ENCODE measurements at places on chromosomes 13 and 19.

DNA sequence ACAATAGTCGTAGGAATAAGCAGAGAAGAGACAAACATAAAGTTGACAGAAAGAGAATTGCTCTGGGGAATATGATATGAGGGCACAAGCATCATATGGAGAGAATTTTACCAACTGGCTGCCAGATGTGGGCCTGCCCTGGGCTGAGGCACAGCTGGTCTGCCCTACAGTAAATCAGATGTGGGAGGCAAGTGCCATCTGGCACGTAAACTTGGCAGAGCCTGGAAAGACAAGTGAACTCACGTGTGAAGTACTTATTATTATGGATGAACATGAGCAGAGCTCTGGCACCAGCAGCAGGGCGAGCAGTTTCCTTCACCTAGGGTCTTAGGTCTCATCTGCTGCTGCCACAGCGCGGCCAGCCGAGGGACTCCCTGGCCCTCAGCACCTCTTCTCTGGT is 20.6 kb downstream of the PCDH8 start:
- no peak for DNase-seq

GRCh38 chr19:29092712-29093552 is 120.0 kb downstream of the UQCRFS1 start:
- no peak for DNase-seq

GRCh38 chr13:88217883-88218282 is 546.7 kb downstream of the SLITRK5 start:
- no peak for DNase-seq

- no peak for DNase-seq
Measured at GRCh38 chr13:79108914-79109643, 297.0 kb downstream of the RBM26 start.

DNA sequence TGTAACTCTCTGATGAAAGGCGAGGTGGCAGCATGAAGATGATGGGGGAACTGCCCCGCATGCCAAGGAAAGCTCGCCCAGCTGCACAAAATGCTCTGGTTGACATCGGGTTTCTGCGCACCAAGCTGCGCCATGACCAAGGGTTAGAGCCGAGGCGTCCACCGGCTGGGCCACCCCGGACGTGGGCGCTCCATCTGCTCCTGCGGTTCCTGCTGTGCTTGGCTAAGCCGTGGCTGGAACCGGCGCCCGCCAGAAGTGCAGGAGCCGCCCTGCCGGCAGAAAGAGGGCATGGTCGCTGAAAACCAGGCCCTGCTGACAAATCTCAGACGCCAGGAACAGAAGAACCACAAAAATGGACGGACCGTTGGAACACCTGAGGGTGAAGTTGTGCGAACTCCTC is 57.9 kb downstream of the ZNF100 start:
- DNase-seq, result no peak

DNA sequence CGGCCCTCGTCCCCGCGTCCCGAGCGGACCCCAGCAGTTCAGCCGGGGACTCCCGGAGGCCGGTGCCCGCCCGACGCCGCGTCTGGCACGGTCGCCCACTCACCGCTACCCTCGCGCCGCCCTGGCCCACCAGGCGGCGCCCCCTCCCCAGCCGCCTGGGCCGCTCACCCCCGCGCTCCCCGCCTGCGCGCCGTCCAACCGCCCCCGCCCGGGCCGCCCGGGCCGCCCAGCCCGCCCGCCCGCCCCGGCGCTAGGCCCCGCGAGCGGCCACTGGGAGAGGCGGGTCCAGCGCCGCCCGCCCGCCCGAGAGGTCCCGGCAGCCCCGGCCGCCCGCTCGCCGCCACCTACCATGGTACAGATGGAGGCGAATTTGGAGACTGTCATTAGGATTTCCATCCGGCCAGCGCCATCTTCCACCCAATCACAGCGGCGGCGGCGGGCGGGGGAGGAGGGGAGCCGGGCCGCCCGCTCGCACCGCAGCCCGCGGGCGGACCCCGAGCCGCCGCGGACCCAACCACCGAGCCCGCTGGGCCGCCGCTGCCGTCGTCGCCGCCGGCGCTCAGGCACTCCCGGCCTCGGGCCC is at the start of gene USP12:
Gene USP12, minus strand, starts transcription at position 568 of the 583 bp plus-strand sequence. Its CDS starts 172 bp downstream, at position 396.
- peak; percentile 54 for DNase-seq

GRCh38 chr13:30735025-30735871 is at the start of gene ALOX5AP:
Gene ALOX5AP (plus strand): TSS chr13:30735543. CDS start chr13:30735606, 63 bp downstream.
- DNase-seq, result no peak

GRCh38 chr13:111662895-111663294 is 342.5 kb downstream of the TEX29 start:
- no peak for DNase-seq

GRCh38 chr13:43000676-43001075 is 8.6 kb upstream of the EPSTI1 start:
- no peak for DNase-seq

GRCh38 chr13:105144020-105144419 is 1391.4 kb downstream of the EFNB2 start:
- no peak for DNase-seq

DNA sequence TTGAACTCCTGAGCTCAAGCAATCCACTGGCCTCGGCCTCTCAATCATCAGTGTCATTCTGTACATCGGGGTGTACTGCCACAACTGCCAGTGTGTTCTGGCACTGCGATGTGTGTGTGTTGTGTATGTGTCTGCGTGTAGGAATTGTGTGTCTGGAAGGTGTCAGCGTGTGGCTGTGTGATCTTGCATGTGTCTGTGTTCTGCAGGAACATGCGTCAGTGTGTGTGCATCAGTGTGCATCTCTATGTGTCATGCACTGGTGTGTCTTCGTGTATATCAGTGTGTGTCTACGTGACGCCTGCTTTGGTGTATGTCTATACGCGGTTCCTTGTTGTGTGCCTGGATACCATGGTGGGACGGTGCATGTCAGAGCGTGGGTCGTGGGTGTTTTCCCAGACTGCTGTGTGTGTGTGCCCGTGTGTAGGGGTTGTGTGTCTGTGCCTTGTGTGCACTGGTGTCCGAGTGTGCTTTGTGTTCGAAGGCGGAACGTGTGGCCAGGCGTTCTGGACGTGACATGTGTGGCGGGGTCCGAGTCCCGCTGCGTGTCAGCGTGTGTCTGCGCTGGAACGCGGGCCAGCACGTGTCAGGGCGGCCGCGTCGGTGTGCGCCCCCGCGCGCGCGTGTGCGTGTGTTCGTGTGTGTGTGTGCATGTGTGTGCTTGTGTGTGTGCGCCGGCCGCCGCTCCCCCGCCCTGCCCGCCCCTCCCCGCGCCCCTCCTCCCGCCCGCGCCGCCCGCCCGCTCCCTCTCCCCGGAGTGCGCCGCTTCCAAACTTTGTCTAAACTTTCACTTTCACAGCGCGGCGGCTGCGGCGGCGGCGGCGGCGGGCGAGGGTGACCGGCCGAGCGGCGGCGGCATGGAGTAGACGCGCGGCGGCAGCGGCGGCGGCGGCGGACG is at the start of gene NFIX:
Gene NFIX, plus strand, starts transcription at position 775 of the 895 bp plus-strand sequence. CDS start 363 bp downstream, outside the sequence.
- peak; percentile 66 for DNase-seq

DNA sequence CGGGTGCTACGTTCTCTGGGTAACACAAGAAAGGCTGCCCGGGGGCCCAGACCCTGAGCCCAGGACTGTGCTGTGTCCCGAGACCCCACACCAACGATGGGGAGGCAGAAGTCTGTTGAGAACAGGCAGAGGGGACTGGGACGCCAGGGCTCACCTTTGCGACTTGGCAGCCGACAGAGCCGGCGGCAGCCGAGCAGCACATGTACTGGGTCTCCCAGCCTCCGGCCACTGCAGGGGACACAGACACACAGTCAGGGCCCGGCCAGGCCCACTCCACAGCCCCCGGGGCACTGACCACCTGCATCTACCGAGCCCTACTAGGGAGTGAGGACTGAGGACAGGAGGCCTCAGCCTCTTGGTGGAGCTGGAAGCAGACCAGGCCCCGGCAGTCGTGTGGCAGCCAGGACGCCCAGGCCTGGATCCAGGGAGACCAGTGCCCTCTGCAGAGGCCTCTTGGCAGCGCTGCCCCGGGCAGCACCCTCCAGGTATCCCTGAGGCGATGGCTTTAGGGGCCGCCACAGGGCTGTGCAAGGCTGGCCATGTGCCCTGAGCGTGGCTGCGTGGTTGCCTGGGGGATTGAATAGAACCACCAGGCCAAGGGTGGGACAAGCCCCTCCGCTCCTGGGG is 5.6 kb upstream of the ATP8B3 start:
- DNase-seq, result no peak

DNA sequence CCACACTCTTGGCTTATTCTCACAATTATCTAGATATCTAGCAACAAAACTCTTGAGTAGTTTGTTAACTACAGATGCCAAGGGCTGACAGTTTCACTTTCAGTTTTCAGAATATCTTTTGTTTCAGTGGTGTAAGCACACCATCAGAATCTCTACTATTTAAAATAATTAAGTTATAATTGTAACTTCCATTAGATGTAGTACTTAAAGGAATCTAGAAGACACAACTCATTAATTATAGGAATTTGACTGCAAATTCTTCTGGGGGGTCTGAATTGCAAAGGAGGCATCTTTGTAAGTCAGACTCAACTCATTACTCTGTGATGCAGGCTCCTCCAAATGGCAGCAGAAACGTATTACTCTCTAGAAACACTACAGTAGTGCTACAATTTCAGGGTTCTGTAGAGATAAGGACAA is 44.9 kb upstream of the USPL1 start:
- DNase-seq, result no peak

DNA sequence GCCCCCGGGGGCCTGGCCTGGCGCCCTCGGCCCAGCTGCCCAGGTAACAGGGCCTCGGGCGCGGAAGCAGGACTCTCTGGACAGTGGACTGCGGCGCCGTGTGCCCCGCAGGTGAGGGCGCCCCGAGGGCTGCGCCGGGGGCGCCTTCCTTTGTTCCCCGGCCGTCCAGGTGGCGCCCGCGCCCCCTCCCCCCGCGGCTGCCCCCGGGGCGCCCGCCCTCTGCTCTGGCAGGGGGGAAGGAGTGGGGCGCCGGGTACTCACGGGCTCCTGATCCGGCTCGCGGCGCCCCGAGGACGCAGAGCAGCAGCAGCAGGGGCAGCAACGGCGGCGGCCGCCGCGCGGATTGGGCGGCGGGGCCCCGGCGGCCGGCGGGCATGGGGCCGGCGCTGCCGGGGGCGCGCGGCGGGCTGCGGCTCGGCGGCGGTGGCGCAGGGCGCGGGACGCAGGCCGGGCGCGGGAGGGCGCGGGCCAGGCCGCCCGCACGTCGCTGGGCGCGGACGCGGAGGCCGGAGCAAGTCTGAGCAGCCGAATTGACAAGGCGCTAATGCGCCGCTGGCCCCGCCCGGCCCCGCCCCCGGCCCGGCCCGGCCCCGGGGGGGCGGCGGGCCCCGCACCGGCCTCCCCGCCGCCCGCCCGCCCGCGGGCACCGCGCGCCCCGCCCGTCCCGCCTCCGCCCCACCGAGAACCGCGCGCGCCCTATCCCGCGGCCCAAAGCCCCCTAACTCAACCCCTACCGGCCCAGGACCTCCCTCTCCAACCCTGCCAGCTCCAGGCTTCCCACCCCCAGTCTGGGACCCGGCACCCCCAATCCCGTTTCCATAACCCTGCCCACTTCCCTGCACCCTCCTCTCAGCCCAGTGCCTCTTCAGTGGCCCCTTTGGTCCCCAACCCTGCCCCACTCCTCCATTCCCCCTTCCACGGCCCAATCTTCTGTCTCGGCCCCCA is at the start of gene CRLF1:
Gene CRLF1, minus strand, starts transcription at position 519 of the 945 bp plus-strand sequence. Its CDS starts 143 bp downstream, at position 376.
- DNase-seq, result no peak

DNA sequence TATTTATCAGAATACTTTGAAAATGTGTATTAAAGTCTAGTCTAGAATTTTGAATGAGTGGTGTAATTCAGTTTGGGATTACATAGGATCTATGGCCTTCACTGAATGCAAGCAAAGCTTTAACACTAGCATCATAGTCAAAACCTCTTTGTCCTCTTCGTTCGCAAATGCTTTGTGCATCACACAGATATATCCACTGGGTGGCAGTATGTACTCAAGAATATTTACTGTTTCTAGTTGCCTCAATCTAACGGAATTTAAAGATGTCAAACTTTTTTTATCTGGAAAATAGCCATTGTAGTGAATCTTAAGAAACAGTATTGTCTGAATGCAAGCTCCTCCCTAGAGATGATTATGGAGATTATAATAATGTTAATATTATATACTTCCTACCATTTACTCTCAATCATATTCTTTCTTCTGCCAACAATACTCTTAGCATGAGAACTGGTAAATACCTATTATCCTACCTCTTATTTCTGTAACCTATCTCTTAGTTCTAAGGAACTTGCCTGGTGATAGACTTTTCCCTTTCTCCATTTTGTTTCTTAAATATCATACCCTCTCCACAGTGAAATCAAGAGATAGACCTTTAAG is 25.8 kb downstream of the LACC1 start:
- DNase-seq, result peak; percentile 23

- DNase-seq, result no peak
Measured at GRCh38 chr13:85806553-85807175, 7.4 kb upstream of the SLITRK6 start.

DNA sequence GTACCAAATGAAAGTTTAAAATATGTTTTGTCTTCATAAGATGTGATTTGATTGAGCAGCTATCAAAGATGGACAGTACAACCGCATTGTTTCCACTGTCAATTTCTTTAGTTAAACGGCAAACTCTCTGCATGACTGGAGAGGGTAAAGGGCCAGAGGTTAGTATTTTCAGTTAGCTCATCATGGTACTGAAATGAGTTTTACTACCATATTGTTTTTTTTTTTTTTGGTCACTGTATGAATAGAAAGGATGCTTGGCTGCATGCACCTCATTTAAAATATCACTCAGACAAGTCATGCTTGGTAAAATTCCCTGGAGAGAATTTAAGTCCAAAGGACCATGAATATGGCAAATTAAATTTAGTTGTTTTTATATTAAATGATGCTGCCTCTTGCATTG is 942.1 kb upstream of the SPRY2 start:
- no peak for DNase-seq

- DNase-seq, result no peak
Measured at GRCh38 chr13:80360453-80360800, 19.5 kb upstream of the SPRY2 start.

DNA sequence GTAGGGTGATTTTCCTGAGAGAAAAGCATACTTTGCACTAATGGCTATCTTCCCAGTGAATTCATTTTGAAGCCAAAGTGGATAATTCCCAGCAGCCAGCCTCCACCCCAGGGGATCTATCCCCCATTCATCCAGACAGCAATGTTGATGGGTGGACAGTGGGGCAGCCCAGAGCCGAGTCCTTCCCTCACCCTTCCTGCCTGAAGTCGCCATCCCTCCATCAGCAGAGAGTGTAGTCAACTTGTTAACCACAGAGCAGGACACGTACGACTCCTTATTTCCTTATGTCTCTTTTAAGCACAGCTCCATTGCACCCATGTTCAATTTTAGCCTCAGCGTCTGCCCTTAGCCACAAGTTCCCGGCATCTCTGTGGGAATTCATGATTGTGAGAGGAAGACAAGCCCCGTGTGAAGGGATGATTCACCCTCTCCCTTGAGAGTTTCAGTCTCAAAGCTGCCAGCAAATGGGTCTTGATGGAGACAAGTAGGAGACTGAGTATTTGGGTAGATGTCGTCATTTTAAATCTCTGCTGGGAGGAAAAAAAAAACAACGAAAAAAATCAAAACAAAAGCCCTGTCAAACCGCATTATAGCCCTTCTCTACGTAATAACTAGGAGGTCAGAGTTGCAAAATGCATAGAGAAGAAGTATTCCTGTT is 58.3 kb upstream of the MEDAG start:
- no peak for DNase-seq

DNA sequence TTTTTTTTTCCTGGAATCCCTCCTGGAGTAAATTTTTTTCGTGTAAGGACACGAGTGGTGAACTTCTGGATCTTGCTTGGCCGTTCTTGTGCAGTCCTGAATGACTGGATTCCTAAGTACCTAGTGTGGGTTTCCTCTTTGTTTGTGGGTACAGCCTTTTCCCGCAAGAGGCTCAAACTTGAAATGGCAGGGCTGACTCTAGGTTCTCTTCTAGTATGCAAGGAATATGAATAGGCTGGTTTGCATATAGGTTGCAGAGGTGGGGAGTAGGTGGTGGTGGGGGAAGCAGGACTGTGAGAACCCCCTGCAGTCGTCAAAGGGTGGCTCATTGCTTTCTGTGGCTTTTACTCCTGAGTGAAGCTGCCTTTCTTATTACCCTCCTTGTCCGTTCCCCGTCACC is 13.6 kb downstream of the UBAC2 start:
- no peak for DNase-seq

Measured in Calu3 (cell line).